ENCODE measurements at places on chromosomes 3 and 15.

- DNase-seq = peak; percentile 76
Measured at GRCh38 chr15:82999905-83000671, 11.4 kb downstream of the C15orf40 start.

DNA sequence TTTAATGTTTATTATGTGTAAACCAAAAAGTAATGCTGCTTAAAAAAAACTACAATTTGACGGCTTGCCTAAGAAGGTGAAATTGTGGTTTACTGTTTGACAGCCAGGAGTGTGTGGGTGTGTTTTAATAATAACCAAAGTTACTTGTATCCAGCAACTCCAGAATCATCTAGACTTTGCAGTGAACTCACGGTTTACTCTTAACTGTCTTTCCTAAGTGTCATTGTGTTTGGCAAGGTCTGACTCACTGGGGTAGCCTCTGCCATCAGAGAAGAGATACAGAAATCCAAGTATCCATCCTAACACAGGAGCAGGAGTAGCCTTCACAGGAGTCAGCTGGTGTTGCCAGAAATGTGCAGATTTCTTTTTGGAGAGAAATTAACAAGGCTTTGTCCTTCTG is 151.1 kb downstream of the CTNNB1 start:
- DNase-seq = peak; percentile 35

GRCh38 chr3:50237754-50238548 is 1.9 kb downstream of the GNAI2 start:
- DNase-seq = peak; percentile 80

GRCh38 chr3:106421426-106421825 is 552.6 kb upstream of the CBLB start:
- DNase-seq = no peak

- DNase-seq = no peak
Measured at GRCh38 chr3:152606146-152606545, 228.8 kb upstream of the P2RY1 start.

- DNase-seq = no peak
Measured at GRCh38 chr15:92158426-92158825, 235.3 kb upstream of the ST8SIA2 start.

DNA sequence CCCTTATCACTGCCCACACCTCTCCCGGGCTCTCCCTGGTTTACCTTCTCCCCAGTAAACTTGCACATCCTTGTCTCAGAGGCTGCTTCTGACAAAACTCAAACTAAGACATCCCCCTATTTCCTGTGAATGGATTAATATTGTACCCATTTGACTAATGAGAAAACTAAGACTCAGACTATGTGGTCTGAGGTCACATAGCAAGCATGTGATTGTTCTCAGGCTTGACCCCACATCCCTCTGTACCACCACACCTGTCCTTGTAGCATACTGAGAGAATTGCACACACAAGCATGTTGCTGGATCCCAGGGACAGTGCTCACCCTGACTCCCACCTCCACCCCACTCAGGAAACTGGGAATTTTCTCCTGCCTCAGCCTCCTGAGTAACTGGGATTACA is 90.7 kb upstream of the HES1 start:
- DNase-seq = no peak

DNA sequence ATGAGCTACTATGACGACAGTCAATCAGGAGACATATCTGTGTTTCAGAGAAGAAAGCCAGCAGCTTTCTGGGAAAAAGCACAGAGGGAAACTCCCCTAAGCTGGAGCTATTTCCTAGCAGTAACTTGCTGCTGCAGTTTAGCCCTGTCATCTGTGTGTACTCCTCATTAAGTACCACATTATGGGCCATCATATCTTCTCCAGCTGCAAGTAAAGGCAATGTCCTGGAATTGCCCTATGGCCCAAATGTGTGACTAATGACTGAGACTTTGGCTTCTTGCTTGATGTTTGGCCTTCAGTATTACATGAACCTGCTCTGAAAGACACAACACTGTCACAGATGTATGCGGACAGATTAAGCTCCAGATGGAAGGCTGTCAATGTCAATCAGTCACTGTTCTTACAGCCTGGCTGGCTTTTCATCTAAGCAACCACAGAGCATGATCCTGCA is 190.8 kb downstream of the FHIT start:
- no peak for DNase-seq

DNA sequence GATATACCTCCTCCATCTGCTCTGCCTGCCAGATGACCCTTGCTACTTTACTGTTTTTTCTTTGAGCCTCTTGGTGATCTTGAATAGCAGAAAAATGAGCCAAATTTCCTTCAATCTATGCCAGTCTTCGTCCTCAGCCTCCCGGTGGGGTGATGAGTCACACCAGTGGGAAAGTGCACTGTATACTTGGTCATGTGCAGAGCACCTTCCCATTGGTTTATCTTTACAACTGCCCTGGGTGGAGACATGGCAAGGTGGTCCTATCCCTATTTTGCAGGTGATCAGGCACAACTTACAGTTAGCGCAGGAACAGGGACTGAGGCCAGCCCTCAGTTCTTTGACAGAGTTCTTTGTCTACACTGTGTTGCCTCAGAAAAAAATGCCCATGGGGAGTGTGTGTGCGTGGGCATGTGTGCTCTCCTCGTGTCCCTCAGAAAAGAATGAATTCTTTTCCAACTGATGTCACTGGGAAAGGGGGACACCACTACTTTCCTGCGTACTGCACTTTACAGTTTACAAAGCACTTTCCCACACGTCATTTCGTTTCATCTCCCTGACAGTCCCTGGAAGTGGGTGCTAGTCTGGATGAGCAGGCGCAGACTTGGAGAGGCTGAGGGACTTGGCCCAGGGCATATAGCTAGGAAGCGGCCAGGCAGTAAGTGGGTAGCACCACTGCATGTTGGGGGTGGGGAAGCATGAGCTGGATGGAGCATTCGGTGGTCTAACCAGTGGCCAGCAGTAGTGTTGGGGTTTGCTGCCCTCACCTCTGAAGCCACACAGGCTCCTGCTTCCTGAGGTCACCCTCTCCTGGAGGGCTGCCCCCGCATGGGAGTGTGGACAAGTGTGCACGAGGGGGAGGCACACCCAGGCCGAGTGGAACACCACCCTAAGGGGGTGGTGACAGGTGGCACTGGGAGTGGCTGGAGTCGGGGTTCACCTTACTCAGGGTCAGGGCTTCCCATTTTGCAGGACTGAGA is 24.1 kb downstream of the SMAD3 start:
- peak; percentile 59 for DNase-seq

DNA sequence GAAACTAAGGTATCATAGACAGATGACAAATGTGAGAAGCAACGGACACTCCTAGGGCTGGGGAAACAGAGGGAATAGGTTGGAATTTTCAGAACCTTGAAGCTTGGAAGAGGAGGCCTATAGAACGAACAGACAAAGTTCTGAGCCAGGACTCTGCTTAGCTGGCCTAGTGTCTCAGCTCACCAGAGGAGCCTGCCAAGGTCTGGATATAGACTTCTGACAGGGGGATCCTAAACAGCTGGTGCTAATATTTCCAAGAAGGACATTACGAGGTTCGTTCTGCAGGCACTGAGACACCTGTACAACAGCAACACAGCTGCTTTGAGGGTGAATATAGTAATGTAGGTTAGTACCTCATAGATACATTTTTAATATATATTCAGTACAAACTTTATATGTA is 266.3 kb downstream of the CHL1 start:
- no peak for DNase-seq

DNA sequence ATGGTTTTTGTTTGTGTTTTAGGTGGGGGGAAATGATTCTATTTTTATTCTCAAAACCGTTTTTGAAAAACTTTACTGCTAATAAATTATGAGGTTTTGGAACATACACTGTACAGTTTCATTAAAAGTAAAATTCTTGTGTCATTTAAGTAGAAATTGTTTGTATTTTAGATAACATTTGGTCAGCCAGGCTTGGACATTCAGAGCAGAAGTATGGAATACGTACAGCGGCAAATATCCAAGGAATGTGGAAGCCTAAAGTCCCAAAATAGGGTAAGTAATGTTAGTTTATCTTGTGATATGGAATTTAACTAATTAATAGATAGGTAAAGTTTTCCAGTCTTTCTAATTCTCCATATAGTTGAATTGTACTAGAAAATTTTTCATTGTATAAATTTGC is 96.6 kb downstream of the SPRED1 start:
- DNase-seq = peak; percentile 36

- DNase-seq = no peak
Measured at GRCh38 chr3:152339881-152340505, 71.3 kb downstream of the MBNL1 start.

GRCh38 chr15:62889734-62890505 is 152.6 kb upstream of the TPM1 start:
- DNase-seq = peak; percentile 49

DNA sequence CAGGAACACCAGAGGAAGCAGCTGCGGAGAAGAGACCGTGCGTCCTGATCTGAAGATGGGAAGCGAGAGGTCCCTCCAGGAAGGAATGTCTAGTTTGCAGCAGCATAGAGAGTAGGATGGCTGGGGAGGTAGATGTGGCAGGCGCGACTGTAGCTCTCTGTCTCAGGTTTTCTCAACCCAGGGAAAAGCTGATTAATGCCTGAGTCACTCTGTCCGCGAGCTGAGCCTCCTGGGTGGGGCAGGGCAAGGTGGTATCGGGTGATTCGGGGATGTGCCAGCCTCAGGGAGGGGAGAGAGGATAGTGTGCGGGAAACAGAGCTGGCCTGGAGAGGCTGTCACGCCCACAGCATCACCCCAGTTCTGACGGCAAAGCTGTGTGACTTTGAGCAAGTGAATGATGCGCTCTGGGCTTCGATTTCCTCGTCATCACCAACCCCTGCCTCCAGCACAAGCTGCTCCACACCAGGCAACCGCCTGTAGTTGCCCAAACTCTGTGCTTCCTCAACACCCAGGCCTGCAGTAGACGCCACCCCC is 28.4 kb downstream of the CPN2 start:
- DNase-seq = peak; percentile 66

DNA sequence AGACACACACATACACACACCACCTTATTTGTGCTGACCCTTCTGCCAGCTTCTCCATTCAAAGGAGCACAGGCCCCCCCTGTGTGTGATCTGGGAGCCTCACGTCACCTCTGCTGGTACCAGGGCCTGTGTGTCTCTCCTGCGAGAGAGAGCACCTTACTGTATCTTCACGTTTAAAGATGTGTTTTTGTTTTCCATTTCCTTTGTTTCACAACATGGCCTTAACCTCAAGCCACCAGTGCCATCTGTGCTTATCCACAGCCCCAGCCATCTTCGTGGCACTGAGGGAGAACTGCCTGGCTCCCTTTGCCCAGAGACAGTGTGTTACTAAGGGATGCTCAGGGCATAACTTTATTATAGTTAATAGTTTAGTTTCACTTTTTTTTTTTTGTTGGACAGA is 52.3 kb downstream of the ABHD2 start:
- no peak for DNase-seq

DNA sequence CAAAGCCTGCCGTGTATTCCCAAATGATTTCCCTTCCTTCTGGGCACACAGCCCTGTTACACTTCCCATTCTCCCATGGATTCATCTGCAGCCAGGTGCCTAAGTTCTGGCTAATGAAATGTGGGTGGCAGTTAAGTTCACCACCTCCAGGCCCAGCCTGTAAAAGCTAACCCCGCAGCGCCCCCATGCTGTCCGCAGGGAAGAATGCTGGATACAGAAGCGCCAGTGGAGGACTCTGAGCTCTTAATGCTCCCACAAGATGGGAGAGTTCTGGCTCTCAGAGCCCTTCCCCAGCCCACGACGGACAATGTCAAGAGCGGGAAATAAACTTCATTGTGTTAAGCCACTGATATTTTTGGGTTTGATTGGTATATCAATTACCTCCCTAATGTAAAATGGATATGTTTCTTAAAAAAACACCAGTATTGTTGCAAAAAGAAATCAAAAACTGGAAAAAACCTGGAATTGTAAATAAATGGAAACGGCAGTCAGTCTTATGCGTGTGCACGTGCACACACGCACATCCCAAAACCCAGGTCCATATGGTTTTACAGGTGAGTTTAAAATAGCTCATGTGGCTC is 37.7 kb upstream of the FGD5 start:
- peak; percentile 51 for DNase-seq

GRCh38 chr3:149703466-149703865 is 45.6 kb upstream of the WWTR1 start:
- peak; percentile 59 for DNase-seq

DNA sequence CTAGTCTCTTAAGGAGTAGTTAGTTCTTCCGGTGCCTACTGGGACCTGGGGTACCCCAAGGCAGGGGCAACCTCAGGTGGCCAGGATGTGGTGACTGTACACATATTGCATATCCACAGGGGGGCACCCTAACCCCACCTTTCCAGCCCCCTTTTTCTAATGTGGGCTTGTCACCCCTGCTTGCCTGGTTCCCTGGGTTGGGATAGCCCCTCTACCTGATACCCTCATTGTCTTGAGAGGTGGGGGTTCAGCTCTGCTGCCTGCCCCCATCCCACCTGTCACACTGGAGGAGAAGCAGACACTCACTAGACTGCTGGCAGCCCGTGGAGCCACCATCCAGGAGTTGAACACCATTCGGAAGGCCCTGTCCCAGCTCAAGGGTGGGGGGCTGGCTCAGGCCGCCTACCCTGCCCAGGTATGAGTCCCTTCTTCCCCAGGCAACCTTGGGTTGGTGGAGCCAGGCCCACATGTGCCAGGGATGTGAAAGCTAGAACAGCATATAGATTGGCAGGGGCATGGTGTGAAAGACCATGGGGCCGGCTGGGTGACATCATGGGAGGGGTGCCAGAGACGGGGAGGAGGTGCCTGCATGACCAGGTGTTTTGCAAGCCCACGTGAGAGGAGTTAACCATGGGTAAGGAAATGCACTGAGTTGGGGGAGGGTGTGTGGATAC is 4.0 kb downstream of the GLYCTK start:
- DNase-seq = no peak

DNA sequence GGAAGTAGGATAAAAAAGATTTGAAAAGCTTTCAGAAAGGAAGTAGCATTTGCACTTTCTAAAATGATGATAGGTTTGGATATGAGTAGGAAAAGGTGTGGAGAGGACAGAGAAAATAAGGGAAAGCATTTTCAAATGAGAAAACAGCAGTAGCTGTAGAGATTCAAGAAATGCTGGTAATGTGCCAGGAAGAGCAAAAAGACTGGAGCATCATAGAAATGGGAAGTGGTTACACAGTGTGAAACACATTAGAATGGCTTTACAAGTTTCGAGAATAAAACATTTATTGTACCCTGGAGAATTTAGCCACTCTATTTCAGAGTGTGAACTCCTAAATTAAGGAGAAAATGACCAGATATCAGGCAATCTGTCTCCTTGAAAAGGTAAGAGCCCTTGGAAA is 108.3 kb upstream of the CHL1 start:
- no peak for DNase-seq

DNA sequence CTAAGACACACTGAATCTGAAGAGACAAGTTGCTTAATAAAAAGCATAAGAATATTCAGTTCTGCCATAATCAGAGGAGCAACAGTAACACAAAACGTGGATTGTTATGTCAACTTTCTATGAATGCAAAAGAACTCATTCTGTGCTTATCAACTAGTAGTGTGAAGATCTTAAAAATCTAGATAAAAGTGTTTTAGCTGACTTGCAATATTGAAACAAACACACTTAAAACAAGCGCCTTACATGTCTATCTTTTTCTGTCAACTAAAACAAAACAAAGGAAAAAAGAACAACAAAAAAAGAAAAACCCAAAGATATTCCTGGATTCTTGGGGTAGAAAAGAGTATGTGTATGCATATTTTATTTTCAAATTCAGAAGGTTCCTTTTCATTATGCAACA is 37.7 kb downstream of the TASOR start:
- no peak for DNase-seq

- no peak for DNase-seq
Measured at GRCh38 chr3:171172070-171172469, 145.6 kb upstream of the SLC2A2 start.

GRCh38 chr15:85710340-85710842 is 84.3 kb downstream of the KLHL25 start:
- no peak for DNase-seq

All from cardiac fibroblast (primary cell).